ENCODE measurements at places on chromosomes 2 and 18. TPM values are rescaled to one million over a fixed set of nuclear protein-coding genes. Genes with fewer than 3 reads are reported as not detected.

The ITGB6 gene
- not detected for total RNA-seq

The FBLN7 gene
- total RNA-seq: 0.95 TPM

The PROM2 gene
- total RNA-seq: not detected

The HSPE1 gene
- 823 TPM for total RNA-seq

The MEP1B gene
- total RNA-seq: not detected

The LINC00305 gene
- total RNA-seq: not detected

The SLC11A1 gene
- 0.21 TPM for total RNA-seq

The LTBP1 gene
- 0.22 TPM for total RNA-seq

The LYPD6B gene
- total RNA-seq: not detected

The TCF4 gene
- not detected for total RNA-seq

The SPDYA gene
- total RNA-seq: 0.75 TPM

The EVA1A gene
- total RNA-seq: 55.9 TPM

The LHCGR gene
- not detected for total RNA-seq

The FAM161A gene
- total RNA-seq: 3.4 TPM

The TANC1 gene
- 2.3 TPM for total RNA-seq
